ENCODE measurements at places on chromosomes 7 and 10. TPM values are rescaled to one million over a fixed set of nuclear protein-coding genes. Genes with fewer than 3 reads are reported as not detected.
A peak's percentile ranks its signal among the peaks of the same experiment; 100 is the strongest.

Gene CYP3A5
- total RNA-seq, result 0.69 TPM

Gene ZP3
- 105 TPM for total RNA-seq

Gene HBP1
- 50.9 TPM for total RNA-seq

DNA sequence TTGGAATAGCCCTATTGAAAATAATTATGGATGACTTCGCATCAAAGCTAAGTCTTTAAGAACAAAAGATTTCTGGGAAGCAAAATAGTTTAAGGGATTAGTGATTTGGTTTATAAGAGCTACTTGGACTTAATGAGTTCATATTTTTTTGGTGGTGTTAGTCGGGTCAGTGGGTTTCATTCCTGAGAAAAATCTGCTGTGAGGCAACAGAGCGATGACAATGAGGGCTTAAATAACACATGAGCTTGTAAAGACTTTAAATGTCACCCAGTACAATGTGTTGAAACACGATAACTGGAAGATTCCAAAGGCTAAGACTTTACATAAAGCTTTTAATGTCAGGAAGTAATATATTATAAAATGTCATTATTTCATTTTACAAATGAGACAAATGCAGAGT, 178.8 kb downstream of the ARL4A start:
- no peak overlapping the region for H3K27ac ChIP-seq
- no peaks in the 10 kb centered on the region for H3K36me3 ChIP-seq
- H3K4me3 ChIP-seq, result no peak overlapping the region
- no peak for DNase-seq
- peaks cover 2% of the 10 kb centered on the region for H3K4me1 ChIP-seq
- no peaks in the 10 kb centered on the region for H3K27me3 ChIP-seq

- H3K4me3 ChIP-seq, result no peak overlapping the region
- H3K27me3 ChIP-seq, result no peaks in the 10 kb centered on the region
- no peaks in the 10 kb centered on the region for H3K4me1 ChIP-seq
- no peak for DNase-seq
- H3K36me3 ChIP-seq, result peaks cover 52% of the 10 kb centered on the region
These were observed 117.7 kb downstream of the ANKRD61 start for GRCh38 chr7:6148724-6149360.

DNA sequence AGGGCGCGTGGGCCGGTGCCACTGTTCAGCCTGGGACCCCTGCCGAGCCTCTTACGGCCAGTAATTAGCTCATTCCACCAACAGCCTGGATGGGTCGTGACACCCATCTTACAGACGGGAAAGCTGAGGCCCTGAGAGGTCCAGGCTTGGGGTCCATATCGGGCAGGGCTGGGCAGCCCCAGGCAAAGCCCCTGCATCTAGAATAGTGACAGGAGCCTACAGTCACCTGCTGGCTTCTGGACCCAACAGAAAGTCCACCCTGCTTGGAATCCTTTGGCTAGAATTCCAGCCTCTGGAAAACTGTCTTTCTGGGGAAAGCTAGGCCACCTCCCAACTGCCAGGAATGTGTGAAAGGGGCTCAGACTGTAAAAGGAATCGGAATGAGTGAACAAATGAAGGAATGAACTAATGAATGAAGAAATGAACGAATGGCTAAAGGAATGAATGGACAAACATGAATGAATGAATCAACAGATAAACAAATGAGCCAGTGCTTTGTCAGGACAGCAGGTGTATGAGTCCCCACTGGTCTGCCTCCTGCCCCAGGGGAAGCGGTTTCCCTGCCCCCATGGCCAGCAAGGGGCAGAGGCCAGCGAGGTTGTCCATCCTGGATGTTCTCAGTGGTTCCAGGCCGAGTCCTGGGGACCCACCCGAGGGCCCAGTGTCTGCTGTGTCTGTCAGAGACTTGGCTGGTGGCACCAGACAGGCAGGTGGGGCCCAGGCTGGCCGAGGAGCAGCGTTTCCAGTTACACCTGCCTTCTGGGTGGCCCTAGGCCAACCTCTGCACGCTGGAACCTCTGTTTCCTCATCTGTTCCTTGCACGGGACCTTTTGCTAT, 24.1 kb upstream of the PDGFA start:
- H3K36me3 ChIP-seq, result no peaks in the 10 kb centered on the region
- no peaks in the 10 kb centered on the region for H3K4me1 ChIP-seq
- no peak overlapping the region for H3K4me3 ChIP-seq

GRCh38 chr10:97538839-97539238, 33.7 kb upstream of the ANKRD2 start:
- DNase-seq, result no peak
- peaks cover 48% of the 10 kb centered on the region for H3K4me1 ChIP-seq
- H3K4me3 ChIP-seq, result peak overlapping the region; percentile 42
- peak overlapping the region; percentile 77 for H3K27ac ChIP-seq
- H3K27me3 ChIP-seq, result peaks cover 14% of the 10 kb centered on the region

- peaks cover 13% of the 10 kb centered on the region for H3K36me3 ChIP-seq
- H3K27me3 ChIP-seq, result peaks cover 63% of the 10 kb centered on the region
- H3K27ac ChIP-seq, result peak overlapping the region; percentile 75
- H3K4me3 ChIP-seq, result peak overlapping the region; percentile 63
- H3K4me1 ChIP-seq, result peaks cover 14% of the 10 kb centered on the region
These were observed 170.8 kb downstream of the RNF216 start for GRCh38 chr7:5610500-5611186.

- no peaks in the 10 kb centered on the region for H3K36me3 ChIP-seq
- no peak for DNase-seq
- H3K4me3 ChIP-seq, result no peak overlapping the region
- H3K4me1 ChIP-seq, result peaks cover 15% of the 10 kb centered on the region
These were observed 6.3 kb upstream of the SEMA3A start for GRCh38 chr7:84200859-84201258.

- no peak for DNase-seq
- H3K27ac ChIP-seq, result peak overlapping the region; percentile 99
- H3K4me1 ChIP-seq, result peaks cover 22% of the 10 kb centered on the region
- H3K36me3 ChIP-seq, result no peaks in the 10 kb centered on the region
- peaks cover 4% of the 10 kb centered on the region for H3K27me3 ChIP-seq
These were observed 620 bp downstream of the BET1 start for GRCh38 chr7:94003446-94004023.

DNA sequence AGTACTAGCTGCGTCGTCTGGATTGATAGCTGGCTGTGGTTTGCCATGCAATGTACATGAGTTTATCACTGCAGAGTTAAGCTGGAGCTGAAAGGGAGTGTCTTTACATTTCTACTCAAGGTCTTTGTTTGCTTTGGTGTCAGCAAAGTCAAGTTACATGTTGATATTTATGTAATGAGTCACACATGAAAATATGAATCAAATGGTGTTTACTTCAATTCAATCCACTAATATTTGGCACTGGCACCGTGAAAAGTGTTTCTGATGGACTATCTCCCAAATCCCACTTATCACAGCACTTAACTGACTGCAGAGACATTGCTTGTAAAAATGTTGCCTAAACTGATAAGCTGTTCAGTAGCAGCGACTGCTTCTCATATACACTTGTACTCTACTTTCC, 395.9 kb downstream of the TFEC start:
- H3K36me3 ChIP-seq, result no peaks in the 10 kb centered on the region
- no peak for DNase-seq
- no peaks in the 10 kb centered on the region for H3K27me3 ChIP-seq
- H3K27ac ChIP-seq, result no peak overlapping the region
- H3K4me1 ChIP-seq, result no peaks in the 10 kb centered on the region

- H3K36me3 ChIP-seq, result no peaks in the 10 kb centered on the region
- no peak for DNase-seq
- H3K27ac ChIP-seq, result no peak overlapping the region
- no peak overlapping the region for H3K4me3 ChIP-seq
These were observed 349.5 kb upstream of the ZNF32 start for GRCh38 chr10:43998021-43998809.

DNA sequence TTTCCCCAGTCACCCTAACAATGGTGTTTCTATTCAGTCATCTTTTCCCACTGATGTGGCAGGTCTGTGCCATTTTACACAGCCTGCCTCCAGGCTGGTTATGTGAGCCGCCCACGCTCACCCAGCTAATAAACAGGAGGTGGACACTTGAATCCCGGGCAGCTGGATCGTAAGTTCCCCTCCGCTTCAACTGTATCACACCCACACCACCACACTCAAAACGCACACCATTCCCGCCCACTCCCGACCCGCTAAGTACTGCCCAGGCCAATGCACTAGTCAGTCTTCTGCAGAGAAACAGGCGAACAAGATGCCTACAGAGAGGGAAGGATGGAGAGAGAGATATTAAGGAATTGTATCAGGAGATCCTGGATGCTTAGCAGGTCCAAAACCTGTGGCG, 38.9 kb upstream of the PFKP start:
- no peak overlapping the region for H3K27ac ChIP-seq
- no peaks in the 10 kb centered on the region for H3K27me3 ChIP-seq
- H3K4me3 ChIP-seq, result no peak overlapping the region

DNA sequence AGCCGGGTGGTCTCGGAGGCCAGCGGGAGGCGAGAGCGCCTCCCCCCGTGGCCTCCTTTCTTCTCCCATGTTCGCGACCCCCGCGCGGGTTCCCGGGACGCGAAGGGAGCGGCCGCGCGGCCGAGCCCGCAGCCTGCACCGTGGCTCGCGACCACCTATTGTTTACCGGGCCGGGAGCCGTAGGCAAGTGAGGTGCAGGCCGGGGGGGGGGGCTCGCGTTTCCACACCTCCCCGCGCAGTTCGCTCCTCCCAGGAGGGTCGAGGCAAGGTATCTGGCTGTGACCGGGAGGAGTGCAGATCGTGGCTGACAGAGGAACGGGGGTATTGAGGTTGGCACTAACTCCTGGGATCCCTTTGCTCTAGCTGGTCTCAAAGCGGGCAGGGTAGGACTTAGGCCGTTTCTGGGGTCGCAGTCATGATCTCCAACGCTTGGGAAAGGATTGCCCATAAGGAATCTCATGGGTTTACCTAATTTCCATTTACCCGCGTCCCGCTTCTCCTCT, 734 bp downstream of the PTPN12 start:
- H3K36me3 ChIP-seq, result peaks cover 9% of the 10 kb centered on the region
- H3K27me3 ChIP-seq, result peaks cover 14% of the 10 kb centered on the region
- peaks cover 31% of the 10 kb centered on the region for H3K4me1 ChIP-seq

DNA sequence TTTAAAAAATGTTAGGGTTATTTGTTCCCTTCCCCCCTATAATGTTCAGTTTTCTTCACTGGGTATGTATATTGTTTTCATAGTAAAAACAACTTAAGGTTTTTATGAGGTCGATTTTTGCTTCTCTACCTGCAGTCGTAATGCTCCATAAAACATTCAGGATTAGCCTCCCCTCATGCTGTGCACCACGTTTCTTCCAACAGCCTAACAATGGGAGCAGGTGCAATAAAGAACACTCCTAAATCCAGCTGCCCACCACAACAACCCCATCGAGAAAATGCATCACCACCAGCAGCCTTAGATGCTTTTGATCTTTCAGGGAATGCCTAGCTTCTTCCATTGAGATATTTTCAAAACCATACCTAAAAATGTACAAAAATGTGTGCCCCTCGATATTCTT, 111.1 kb downstream of the ADAM12 start:
- H3K27me3 ChIP-seq, result peaks cover 1% of the 10 kb centered on the region
- no peaks in the 10 kb centered on the region for H3K4me1 ChIP-seq
- no peak overlapping the region for H3K4me3 ChIP-seq
- H3K36me3 ChIP-seq, result no peaks in the 10 kb centered on the region
- DNase-seq, result no peak

DNA sequence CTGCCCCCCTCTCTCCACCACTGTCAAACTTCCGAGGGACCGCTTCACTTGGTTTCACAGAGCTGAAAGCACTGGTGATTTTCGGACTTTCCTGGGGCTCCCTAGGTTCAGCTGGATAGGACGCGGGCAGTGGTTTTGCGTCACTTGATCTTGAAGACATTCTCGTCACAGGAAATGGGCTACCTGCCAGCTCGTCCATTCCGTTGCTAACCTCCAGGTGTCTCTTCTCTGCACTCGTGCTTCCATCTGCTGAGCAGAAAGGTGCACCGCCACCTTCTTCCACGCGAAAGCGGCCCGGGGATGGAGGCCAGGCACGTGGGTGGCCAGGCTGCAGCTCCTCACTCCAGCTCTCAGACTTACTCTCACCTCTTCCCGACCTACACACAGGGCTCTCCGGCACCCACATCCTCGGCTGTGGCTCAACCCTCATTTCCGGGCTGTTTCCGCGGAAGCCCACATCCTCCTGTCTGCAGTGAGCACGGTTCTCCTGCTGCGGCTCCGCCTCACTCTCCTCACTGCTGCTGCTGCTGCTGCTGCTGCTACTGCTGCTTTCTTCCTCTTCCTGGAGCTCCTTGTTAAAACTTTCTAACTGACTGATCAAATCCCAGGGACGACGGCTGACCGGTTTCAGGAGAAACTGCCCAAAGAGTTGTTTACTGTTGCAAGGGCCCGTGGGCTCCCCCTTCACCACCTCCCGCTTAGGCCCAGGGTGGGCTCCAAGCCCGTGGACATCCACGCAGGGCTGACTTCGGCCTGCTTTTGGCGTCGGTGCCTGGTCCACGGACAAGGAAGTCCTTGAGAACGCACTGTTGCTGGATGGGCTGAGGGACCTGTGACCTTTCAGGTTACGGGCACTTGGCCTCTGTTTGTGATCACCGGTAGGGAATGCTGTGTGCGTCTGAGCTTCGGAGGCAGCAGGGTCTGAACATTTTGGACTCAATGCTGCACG, 32.1 kb downstream of the JCAD start:
- H3K27ac ChIP-seq, result peak overlapping the region; percentile 67
- peaks cover 61% of the 10 kb centered on the region for H3K36me3 ChIP-seq
- no peak for DNase-seq
- H3K27me3 ChIP-seq, result peaks cover 23% of the 10 kb centered on the region

DNA sequence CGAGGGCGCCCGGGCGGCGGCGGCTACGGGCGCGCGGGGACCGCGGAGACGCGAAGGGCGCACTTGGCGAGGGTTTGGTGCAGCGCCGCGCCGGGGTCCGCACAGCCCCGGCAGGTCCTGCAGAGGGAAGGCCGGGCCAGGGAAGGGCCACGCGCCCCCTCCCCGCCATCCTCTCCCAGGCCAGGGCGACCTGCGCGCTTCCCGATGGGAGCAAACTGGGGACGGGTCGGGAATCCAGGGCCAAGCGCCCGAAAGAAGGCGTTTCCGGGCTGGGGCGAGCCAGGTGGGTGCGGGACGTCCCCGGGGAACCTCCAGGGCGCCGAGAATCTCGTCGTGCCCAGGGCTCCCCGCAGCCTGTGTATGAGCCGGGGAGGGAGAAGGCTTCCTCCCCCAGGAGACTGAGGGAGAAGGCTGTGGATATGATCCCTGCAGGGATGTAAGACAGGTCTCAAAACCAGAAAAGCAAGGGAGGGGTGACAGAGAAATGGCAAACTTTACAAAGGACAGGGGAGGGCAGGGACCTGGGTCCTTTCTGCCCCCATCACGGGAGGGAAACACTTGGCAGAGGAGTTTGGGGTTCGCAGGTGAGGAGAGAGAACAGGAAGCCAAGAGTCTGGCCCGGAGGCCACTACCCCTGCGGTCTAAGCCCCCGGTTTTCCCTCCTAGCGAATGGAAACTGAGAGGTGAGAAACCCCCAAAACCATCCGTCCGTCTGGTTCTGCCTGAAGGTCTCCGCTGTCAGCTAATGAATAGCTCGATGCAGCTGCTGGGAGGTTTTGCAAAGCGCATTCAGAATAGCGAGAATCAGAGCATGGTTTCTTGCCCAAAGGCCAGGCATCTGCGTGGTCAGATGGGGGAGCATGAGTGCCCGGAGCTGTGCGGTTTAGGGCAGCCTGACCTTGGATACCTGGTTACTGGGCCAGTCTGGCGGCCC, 674 bp downstream of the AMZ1 start:
- peaks cover 11% of the 10 kb centered on the region for H3K4me1 ChIP-seq
- no peak overlapping the region for H3K27ac ChIP-seq
- no peak for DNase-seq
- no peak overlapping the region for H3K4me3 ChIP-seq

- H3K27me3 ChIP-seq, result peaks cover 2% of the 10 kb centered on the region
- H3K36me3 ChIP-seq, result no peaks in the 10 kb centered on the region
- DNase-seq, result no peak
- peaks cover 6% of the 10 kb centered on the region for H3K4me1 ChIP-seq
- H3K27ac ChIP-seq, result no peak overlapping the region
- H3K4me3 ChIP-seq, result no peak overlapping the region
These were observed 90.5 kb upstream of the FERD3L start for GRCh38 chr7:19235680-19236079.
